ENCODE measurements at places on chromosomes 16 and 17. TPM values are rescaled to one million over a fixed set of nuclear protein-coding genes. Genes with fewer than 3 reads are reported as not detected.

TOP2A gene
- total RNA-seq: 216 TPM

NHLRC4 gene
- 0.21 TPM for total RNA-seq

CPHXL2 gene
- total RNA-seq: not detected

HOXB4 gene
- total RNA-seq: 9.7 TPM

RHBDL1 gene
- 2.3 TPM for total RNA-seq

VAMP2 gene
- total RNA-seq: 41.3 TPM

SOST gene
- not detected for total RNA-seq

CIBAR2 gene
- total RNA-seq: not detected

CCL4L2 gene
- not detected for total RNA-seq

ARL5C gene
- total RNA-seq: not detected

NPIPA1 gene
- total RNA-seq: 161 TPM

AXIN2 gene
- total RNA-seq: 10.7 TPM

GNG13 gene
- total RNA-seq: not detected

TK2 gene
- total RNA-seq: 8.2 TPM

KRT33A gene
- total RNA-seq: not detected

CAPNS2 gene
- 0.42 TPM for total RNA-seq

JUP gene
- total RNA-seq: 15.7 TPM

GLYR1 gene
- 121 TPM for total RNA-seq

KRTAP3-1 gene
- not detected for total RNA-seq

UMOD gene
- total RNA-seq: not detected

FDXR gene
- total RNA-seq: 22.3 TPM

SPNS3 gene
- not detected for total RNA-seq

Data from A673 (cell line).